ENCODE measurements at places on chromosomes 7 and 10.

DNA sequence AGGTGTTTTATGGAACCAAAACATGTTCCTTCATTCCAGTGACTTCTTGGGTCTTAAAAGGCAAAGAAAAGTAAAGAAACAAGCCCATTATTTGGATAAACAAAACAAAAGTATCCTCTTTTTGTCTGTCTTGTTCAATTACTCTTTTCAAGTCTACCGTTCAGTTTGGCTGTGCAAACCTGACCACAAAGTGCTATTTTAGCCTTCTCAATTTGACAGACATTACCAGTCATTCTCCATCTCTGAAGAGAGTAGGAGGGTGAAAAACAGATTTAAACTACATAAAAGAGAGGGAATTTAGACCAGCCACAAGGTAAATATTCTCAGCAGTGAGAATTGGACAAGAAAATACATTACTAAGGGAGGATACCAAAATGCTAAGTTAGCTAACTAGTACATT, 145.2 kb downstream of the GRM3 start:
- no peak for DNase-seq

GRCh38 chr7:94364816-94365215, 29.9 kb upstream of the COL1A2 start:
- no peak for DNase-seq

- no peak for DNase-seq
These were observed 27.4 kb upstream of the RASGEF1A start for GRCh38 chr10:43294241-43294658.

GRCh38 chr7:2509298-2509906, 10.2 kb upstream of the LFNG start:
- DNase-seq, result no peak

DNA sequence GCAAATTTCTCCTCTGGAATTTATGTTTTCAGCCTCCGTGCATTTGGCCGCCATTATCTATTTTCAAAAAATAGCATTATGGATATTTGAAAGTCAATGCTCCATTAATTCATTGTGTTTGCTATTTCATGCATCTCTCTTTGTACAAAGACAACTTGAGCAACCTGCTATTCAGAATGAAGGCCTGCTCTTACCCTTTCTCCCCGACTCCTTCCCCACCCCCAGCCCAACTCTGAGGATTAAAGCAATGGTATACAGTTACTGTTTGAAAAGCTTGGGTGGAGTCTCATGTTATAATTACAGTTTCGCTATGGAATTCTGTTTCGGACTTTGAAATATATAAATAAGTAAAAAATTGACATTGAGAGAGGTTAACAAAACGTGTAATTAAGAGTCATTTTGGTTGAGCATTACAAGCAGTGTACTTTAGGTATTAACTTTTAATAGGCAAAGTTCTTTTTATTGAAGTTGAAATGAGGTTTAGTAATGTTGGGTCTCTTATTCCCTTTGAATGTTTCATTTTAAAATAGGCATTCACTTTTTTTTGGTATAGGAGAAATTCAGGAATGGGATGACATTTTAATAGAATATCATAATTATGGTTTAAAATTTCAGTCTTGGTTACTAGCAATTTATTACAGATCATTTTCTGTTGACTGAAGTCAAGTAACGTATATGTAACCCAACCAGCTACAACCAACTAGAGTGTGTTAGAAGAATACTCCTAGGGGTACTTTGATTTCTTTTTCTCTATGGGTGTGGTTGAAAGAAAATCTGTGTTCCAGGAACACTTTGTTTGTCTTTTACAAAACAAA, 93.1 kb downstream of the ARID5B start:
- no peak for DNase-seq

Measured in CD14-positive monocyte (primary cell).